Mesothelial cell of epicardium (in vitro differentiated cells): ENCODE measurements at places on chromosomes 1 and 21. TPM values are rescaled to one million over a fixed set of nuclear protein-coding genes. Genes with fewer than 3 reads are reported as not detected.

Gene TMEM54
- 46.5 to 49.0 TPM (median 47.7 TPM) in 3 replicates for total RNA-seq

Gene COL24A1
- total RNA-seq: 2.7 to 3.5 TPM (median 2.9 TPM) in 3 replicates

Gene NMNAT2
- 0.45 to 1.2 TPM (median 0.69 TPM) in 3 replicates for total RNA-seq

Gene BCAN
- total RNA-seq: 0.54 to 0.85 TPM (median 0.78 TPM) in 3 replicates

Gene OLIG2
- 0.20 to 0.38 TPM (median 0.35 TPM) in 3 replicates for total RNA-seq

Gene AKR7A3
- total RNA-seq: 2.5 to 3.1 TPM (median 2.8 TPM) in 3 replicates

Gene FCRL4
- total RNA-seq: 0.18 TPM in 1 of 3 replicates, not detected in the others

Gene FCRL1
- not detected in 3 replicates for total RNA-seq

Gene TRIM17
- 28.2 to 30.6 TPM (median 28.8 TPM) in 3 replicates for total RNA-seq

Gene MYBPH
- not detected in 3 replicates for total RNA-seq

Gene C1orf105
- total RNA-seq: 0.57 to 0.95 TPM in 2 of 3 replicates, not detected in the other

Gene WARS2
- total RNA-seq: 15.3 to 19.1 TPM (median 18.7 TPM) in 3 replicates

Gene CELA3B
- total RNA-seq: not detected in 3 replicates

Gene GSTM5
- total RNA-seq: 0.24 to 0.29 TPM (median 0.25 TPM) in 3 replicates

Gene SPRR2F
- total RNA-seq: 54.4 to 65.0 TPM (median 56.6 TPM) in 3 replicates

Gene SPRR2B
- not detected in 3 replicates for total RNA-seq

Gene C1orf115
- total RNA-seq: 1.4 to 1.8 TPM (median 1.7 TPM) in 3 replicates

Gene RGS8
- total RNA-seq: not detected in 3 replicates

Gene SPAG17
- total RNA-seq: 2.7 to 4.7 TPM (median 3.7 TPM) in 3 replicates

Gene PLA2G5
- total RNA-seq: 0.25 TPM in 1 of 3 replicates, not detected in the others

Gene CFAP107
- not detected in 3 replicates for total RNA-seq

Gene DYRK3
- total RNA-seq: 3.3 to 4.6 TPM (median 4.1 TPM) in 3 replicates

Gene MRPL37
- 54.9 to 57.6 TPM (median 56.9 TPM) in 3 replicates for total RNA-seq

Gene CDC20
- 32.0 to 33.4 TPM (median 32.4 TPM) in 3 replicates for total RNA-seq

Gene NUDC
- 50.8 to 55.3 TPM (median 54.4 TPM) in 3 replicates for total RNA-seq

Gene GIPC2
- 0.18 to 0.23 TPM (median 0.20 TPM) in 3 replicates for total RNA-seq

Gene XKR8
- 13.8 to 14.5 TPM (median 14.4 TPM) in 3 replicates for total RNA-seq
